ENCODE measurements at places on chromosomes 12 and 14.

DNA sequence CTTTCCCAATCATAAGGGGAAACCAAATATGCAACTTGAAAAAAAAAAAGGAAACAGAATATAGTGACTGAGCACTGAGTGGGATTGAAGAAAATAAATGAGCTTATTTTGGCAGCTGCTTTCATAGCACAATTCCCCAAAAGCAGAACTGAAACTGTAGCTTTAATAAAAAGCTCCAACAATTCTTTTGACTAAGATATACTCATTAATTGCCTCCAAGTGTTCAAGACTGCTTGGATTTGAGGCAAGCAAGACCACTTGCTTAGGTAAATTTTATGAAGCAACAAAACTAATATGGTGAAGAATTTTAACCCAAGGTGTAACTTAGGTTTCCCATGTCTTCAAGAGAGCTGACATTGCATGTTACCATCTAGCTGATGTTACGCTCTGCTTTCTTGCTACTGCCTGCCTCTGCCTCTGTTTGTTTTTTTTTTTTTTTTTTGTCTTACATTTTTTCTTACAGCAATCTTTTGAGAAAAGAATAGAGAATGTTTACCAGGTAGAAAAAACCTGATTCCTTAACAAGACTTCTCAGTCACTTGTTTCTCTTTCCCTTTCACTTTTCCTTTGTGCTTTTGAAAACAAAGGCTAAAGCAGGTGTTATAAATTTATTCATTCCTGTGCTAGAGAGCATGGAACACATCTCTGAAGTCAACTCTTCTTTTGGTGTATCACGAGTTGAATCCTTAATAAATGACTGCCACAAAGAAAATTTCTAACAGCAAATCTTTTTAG is 134.4 kb downstream of the BCAT1 start:
- DNase-seq: no peak

- no peak for DNase-seq
Observed at GRCh38 chr12:128603573-128604115, 220.1 kb downstream of the SLC15A4 start.

DNA sequence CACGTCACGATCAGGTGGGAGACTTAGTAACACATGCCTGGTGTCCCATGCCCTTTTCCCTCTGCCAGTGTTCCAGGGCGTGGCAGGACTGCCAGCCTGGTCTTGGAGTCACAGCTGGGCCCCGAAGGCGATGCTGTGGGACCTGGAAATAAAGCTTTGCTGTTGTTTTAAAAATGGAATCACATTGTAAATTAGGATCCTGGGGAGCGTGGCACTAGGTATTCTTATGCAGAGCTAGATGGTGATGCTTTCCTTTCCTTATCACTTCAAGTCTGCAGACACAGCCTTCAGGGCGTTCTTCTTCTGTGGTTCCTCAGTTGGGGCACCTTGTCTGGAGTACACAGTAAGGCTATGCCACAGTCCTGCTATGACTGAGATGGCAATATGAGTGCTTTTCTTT is 64.6 kb downstream of the BICD1 start:
- no peak for DNase-seq

DNA sequence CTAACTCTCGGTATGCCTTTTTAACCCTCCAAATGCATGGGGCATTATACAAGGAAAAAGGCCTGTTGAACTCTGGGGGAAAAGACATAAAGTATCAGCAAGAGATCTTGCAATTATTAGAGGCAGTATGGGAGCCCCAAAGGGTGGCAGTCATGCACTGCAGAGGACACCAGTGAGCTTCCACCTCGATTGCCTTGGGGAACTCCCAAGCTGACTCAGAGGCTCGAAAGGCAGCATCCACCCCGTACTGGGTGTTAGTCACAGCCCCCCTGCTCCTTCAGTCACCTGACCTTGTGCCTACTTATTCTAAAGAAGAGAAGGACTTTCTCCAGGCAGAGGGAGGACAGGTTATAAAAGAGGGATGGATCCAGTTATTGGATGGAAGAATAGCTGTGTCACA is 781.4 kb upstream of the TMEM132C start:
- DNase-seq: peak; percentile 42

GRCh38 chr14:63878052-63878451 is 25.2 kb downstream of the SYNE2 start:
- no peak for DNase-seq

GRCh38 chr12:83642205-83642604 is 955.5 kb downstream of the TMTC2 start:
- no peak for DNase-seq

DNA sequence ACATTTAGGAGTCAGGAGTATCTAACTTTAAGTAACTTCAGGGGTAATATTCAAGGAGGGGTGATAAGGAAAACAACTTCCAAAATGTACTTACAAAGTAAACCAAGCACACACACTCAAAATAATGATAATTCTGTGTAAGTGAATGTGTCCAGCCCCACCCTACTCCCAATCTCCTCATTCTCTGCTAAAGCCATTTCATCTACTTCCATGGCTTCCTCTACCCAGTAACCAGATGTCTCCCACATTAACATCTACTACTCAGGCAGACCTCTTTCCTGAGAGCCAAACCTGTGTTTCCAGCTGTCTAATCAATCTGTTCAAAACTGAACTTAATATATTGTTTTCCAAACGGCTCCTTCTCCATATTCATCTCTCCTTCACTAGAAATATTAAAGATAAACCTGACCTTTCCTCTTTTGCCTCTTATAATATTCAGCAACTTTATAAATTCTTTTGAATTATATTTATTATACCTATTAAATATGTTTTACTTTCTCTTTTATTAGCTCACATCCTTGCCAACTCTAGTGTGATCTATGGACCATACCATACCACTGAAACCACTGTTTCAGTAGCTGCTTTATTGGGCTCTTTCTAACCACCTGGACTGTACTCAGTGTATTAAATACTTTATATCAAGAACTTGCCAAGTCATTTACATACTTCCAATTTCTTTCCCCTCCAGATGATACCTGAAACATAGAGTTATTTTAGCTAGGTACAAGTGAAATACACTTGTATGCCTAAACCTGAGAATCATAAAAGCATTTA is 170.7 kb downstream of the PPFIA2 start:
- DNase-seq: no peak

- DNase-seq: peak; percentile 80
Observed at GRCh38 chr12:98698603-98699463, 53.7 kb downstream of the APAF1 start.

DNA sequence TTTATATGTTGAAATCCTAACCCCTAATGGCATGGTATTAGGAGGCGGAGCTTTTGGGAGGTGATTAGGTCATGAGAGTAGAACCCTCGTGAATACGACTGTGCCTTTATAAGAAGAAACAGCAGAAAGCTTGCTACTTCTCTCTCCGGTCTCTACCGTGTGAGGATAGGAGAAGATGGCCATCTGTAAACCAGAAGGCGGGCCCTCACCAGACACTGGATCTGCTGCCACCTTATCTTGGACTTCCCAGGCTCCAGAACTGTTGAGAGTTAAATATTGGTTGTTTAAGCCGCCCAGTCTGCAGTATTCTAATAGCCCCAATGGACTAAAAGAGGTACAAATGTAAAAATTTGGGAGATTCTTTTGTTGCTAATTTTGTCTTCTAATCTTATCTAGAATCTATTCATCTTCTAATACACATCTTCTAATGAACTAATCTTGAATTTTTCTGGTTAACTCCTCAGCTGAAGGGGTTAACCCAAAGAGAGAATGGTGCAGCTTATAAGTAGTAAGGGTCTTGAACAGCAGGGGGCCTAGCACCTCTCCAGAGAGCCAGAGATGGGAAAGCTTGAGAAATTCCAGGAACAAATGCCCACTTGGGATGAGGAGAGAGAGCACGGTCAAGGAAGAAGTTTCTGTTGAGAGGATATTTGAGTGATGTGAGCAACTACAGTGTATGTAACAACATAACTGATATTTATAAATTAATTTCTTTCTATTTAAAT is 264.0 kb upstream of the GRIP1 start:
- DNase-seq: no peak

DNA sequence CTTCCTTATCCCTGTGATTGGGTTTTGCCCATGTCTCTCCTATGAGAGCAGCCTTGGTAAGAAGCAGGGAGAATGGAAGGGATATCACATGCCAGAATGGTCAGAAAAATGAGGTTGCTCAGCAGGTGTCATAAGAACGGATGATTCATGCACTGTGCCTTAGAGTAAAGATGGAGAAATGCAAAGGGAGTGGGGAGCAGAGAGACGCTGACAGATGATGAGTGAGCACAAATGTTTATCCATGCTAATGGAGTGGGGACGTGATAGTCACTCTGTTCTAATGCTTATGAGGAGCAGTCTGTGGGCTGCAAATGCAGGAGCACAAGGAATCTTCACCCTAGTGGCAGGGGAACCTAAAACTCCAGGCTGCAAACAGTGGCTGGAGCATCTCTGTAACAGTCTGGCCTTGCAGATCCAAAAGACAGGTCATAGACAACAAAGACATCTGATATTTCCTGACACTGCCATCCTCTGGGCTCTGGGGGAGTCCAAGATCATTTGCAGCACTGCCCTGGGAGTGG is 243.2 kb downstream of the CACNA1C start:
- no peak for DNase-seq

- no peak for DNase-seq
Observed at GRCh38 chr14:94653321-94653720, 41.1 kb downstream of the SERPINA3 start.

DNA sequence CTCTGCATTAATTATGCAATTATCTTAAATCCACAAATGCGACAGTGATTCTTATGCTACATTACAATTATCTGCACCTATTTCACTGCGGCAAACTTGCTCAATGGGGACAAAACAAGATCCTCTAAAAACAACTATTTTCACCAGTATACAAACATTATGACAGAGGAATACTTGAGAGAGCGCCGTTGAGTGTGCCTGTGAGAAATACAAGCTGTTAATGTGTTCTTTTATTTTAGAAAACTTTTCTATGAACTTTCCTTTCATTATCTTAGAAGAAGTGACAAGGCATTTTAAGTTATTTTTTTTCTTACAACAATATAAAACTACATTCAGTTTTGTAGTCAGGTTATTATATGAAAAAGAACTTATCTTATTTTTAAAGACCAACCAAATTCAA is 1247.0 kb downstream of the FSCB start:
- DNase-seq: no peak

- no peak for DNase-seq
Observed at GRCh38 chr12:2229661-2230539, 177.1 kb downstream of the CACNA1C start.

- no peak for DNase-seq
Observed at GRCh38 chr12:54329759-54330158, 4.8 kb downstream of the COPZ1 start.

GRCh38 chr12:100970894-100971293 is 176.3 kb downstream of the ANO4 start:
- DNase-seq: no peak

- no peak for DNase-seq
Observed at GRCh38 chr14:76040704-76041103, 55.1 kb downstream of the IFT43 start.

GRCh38 chr12:128564956-128565355 is 258.8 kb downstream of the SLC15A4 start:
- no peak for DNase-seq

GRCh38 chr12:91577586-91578539 is 395.2 kb upstream of the DCN start:
- DNase-seq: peak; percentile 51

All from fibroblast of pulmonary artery (primary cell).